Head of caudate nucleus (tissue), 42 donors: ENCODE measurements at places on chromosomes 11 and 22.

DNA sequence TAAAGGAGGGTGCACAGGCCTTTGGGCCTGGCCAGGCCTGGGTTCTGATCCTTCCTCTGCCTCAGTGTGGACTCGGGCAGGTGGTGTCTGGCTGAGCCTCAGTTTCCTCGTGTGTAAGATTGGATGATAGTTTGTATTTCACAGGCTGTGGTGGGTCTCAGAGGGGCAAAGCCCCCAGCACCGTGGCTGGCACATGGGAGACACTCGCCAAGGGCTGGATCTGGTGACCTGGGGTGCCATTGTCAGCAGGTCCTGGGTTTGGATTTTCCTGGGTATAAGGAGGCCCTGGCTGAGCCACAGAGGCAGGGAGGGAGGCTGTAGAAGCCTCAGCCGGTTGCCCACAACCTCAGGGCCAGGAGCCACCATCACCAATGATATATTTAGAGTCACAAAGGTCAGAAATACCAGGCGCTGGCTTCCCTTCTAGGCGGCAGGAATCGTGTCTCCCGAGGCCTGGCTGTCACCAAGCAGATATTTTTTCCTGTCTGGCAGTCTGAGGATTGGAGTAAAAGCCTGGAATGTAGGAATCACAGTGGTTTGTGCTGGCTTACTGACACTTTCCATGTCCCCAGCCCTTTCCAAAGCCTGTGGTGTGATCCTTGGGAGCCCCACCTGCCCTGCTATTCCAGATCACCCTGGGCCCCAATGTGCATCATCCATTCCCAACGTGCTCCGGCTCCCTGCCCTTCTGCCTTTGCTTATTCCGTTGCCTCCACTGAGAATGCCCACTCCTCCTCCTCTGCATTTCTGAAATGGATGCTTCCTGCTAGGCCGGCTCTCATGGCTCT is 15.6 kb downstream of the KCNC1 start:
- DNase-seq = no peak

- no peak for DNase-seq
These were observed 90.0 kb downstream of the SBF2 start for GRCh38 chr11:10204021-10204420.

GRCh38 chr11:73538381-73538872 is 59.5 kb downstream of the FAM168A start:
- no peak for DNase-seq

DNA sequence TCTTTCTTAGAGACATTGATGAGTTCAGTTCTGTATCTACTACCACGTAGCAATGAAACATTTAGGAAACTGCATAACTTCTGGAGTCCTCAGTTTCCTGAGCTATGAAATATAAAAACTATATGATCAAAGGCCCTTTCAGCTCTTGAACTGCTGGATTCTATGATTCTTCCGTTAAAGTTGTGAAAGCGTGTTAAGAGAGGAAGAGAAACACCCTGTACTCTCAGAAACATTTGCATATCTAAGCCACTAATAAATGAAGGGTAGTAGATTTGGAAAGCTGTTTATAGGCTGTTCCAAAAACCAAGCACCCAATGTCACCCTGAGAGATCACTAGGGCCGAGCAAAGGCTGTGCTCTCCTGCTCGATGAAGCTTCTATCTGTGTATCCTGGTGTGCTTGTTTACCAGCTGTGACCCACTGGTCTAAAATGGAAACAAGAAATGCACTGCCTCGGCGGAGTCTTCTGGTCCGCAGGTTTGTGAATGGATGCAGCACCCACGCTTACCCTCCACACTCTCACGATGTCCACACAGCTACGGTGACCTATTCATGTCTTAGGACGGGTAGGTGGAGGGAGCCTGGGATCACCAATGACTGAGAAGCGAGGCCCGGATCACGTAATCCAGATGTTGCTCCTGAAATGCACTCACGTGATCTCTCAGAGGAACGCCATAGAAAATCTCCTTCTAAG is 325.8 kb downstream of the OPCML start:
- DNase-seq = no peak

DNA sequence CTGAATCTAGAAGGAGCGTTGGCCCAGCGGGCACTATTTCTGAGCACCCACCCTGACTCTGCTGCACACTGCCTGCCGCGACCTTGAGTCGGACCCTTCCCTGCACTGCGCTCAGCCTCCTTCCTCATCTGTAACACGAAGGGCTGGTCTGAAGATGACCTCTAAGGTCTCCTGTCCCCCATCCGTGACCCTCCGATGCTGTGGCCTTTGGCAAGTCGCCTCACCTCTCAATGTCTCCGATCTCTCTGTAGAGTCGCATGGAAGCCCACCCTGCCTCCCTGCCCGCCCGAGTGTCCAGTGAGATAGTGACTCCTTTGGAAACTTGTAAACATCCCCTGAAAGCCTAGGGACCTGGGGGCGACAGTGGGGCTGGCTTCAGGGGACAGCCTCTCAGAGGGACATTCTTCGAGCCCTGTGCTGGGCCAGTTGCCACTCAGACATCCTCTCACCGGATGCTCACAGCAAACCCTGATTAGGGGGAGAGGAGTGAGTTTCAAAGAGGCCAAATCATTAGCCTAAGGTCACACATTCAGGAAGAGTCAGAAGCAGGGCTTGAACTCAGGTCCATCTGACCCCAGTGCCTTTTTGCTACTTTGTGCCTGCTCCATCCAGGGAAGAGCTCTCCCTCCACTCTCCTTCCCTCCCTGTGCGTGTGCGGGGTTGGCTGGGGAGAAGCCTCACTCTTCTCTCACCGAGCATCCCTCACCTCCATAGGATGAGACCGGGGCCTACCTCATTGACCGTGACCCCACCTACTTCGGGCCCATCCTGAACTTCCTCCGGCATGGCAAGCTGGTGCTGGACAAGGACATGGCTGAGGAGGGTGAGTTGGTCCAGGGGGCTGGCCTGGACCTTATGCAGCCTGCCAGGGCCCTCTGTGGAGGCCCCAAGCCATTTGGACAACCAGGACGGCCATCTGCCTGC is 1.1 kb downstream of the KCTD17 start:
- no peak for DNase-seq

DNA sequence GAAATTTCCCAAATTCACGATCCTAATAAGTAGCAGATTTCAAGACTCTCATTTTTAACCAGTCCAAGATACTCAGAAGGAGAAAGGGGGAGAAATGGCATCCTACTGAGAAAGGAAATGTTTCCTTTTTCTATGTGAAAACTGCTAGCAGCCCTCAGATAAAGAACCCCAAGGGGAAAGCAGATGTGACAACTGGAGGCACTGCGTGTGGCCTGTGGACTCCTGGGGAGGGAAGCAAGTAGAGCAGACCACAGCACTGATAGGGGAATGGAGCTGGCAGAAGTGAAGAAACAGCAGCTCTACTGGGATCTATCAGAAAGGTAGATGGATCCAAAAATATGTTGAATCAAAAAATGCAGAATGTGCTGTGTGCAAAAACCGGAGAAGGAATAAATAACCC is 239.7 kb upstream of the API5 start:
- no peak for DNase-seq

- no peak for DNase-seq
These were observed 29.7 kb upstream of the CD81 start for GRCh38 chr11:2347308-2347830.

- DNase-seq = no peak
These were observed 686.6 kb downstream of the LUZP2 start for GRCh38 chr11:25183411-25183810.

DNA sequence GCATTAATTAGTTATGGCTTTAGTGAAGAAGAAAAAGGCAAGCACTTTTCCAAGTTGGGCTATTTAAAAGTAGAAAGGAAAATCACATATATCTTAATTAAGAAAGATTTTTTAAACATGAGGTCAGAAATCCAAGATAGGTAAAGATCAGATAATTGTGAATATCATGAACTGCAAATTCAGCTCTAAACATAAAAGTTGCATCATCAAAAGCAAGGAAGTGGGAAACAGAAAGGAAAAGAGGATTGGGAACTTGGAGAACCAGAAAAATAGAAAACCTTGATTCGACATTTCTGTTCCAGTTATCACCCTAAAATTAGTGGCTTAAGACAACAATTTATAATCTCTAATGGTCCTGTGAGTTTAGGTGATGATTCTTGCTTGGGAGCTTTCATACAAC is 17.5 kb downstream of the KBTBD3 start:
- no peak for DNase-seq

- DNase-seq = no peak
These were observed 165.1 kb downstream of the DBX1 start for GRCh38 chr11:19995145-19995544.

DNA sequence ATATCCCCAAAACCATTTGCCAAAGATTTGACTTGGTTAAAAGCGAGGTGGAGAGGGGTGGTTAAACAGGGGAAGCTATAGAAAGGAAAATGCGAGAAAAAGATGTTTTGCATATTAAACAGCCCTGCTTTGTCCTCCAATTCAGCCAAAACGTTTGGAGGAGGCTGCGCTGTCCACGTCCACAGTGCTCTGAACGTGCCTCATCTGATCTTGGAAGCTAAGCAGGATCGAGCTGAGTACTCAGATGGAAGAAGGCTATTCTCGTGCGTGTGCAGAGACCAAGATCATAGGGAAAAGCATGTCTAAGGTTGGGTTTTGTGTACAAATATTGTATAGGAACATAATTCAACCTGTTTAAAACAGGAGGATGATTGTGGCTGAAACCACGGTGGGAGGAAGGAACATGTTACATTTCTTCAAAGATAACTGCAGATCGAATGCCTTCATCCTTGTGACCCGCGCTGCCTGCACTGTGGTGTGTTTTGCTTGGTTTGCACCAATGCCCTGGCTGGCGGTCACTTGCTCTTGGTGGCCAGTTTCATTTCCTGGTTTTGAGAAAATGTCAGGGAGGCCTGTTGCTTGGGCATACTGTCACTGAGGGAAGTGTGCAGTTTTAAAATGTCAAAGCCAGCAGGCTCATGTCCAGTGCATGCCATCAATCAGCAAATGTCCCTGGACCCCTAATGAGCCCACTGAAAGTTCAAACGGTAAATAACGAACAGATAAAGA is 40.4 kb downstream of the FLI1 start:
- DNase-seq = peak; percentile 47

- DNase-seq = no peak
These were observed 1.0 kb downstream of the C11orf96 start for GRCh38 chr11:43943372-43943930.

DNA sequence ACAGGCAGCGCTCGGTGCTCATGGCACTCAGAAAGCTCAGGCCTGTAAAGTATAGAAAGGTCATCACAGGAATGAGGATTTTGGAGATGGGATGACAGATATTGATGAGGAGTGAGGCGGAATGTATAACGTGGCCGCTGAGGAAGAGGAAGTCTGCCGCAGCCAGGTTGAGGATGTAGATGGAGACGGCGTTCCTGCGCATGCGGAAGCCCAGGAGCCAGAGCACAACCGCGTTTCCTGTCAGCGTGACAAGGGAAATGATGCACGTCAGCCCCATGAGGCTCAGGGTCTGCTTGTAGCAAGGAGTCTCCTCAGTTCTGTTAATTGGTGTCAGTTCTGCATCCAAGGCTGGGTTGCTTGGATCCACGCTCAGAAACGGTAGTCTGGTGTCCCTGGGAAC is 33.1 kb upstream of the MRGPRX1 start:
- no peak for DNase-seq

GRCh38 chr11:24828938-24829605 is 332.2 kb downstream of the LUZP2 start:
- no peak for DNase-seq

- peak; percentile 47 for DNase-seq
These were observed 59.4 kb downstream of the PKNOX2 start for GRCh38 chr11:125223901-125224361.

- no peak for DNase-seq
These were observed 30.2 kb downstream of the PPARA start for GRCh38 chr22:46180370-46181137.

DNA sequence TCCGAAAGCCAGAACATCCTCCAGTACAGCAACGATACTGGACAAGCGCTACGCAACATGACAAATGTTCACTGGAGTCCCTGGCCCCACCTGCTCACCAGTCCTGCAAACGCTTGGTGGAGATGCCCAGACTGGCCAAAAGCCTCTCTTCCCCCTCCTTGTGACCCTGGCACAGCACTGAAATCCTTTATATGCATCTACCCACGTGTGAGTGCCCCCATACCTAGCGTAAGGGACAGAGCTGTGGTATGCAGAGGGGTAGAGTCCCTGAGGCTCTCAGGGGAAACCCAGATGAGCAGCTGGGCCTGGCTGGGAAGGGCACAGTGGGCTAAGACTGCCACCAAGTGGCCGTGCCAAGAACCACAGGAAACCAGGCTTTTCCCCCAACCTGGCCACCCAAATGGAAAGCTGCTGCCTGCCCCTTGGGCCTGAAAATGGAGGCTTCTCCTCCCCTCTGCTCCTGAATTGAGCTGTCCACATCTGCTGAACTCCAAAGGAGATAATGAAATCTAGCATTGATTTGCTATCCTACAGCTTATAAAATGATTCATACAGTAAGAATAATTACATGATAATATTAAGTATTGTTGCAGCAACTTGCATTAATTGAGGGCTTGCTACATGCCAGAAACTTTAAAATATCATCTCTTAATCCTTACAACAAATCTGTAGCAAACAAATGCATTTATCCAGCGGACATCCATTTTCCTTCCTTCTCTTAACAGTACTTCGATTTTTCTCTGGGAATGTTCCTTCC is 24.8 kb upstream of the TTC12 start:
- peak; percentile 82 for DNase-seq

GRCh38 chr22:43319661-43320486 is 23.3 kb downstream of the SCUBE1 start:
- DNase-seq = no peak

GRCh38 chr11:132848336-132848735 is 684.0 kb downstream of the OPCML start:
- DNase-seq = no peak

DNA sequence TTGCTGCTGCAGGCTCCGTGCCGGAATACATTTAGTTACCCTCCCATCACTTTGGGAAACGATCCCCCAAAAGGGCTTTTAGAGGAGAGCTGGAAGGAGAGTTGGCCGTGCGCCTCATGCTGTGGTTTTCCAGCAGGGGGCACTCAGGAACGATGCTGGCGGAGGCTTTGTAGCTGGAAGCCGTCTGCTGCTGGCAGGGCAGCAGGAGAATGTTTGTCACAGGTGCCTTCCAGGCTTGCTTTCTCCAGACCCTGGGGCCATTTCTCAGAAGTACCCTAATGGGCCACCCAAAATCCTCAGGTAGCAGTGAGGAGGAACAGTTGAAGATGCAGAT is 30.0 kb upstream of the CABP7 start:
- peak; percentile 81 for DNase-seq

GRCh38 chr11:118147502-118147901 is 5.1 kb downstream of the SCN4B start:
- DNase-seq = no peak

DNA sequence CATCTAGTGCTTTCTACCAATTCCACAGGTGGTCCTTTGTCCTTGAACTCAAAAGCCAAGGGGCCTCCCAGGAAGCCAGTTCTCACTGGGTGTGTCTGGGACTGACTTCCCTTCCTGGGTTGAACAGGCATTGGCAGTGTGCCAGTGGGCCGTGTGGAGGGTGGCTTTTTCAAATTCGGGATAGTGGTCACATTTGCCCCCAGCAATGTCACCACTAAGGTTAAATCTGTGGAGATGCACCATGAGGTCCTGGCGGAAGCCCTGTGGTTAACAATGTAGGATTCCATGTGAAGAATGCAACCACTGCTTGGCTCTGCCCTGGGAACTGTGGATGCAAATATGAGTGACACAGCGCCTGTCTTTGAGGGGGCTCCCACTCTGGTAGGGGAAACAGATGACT is 53.2 kb upstream of the MTNR1B start:
- no peak for DNase-seq

- no peak for DNase-seq
These were observed 198.0 kb downstream of the DBX1 start for GRCh38 chr11:19962053-19962800.
